ENCODE measurements at places on chromosomes 1 and 21.

GRCh38 chr1:201645956-201646355, 107.0 kb downstream of the NAV1 start:
- no peak for DNase-seq

GRCh38 chr1:109589177-109589576, 30.2 kb downstream of the GNAT2 start:
- DNase-seq, result no peak

GRCh38 chr1:179300112-179300511, 6.5 kb downstream of the SOAT1 start:
- no peak for DNase-seq

DNA sequence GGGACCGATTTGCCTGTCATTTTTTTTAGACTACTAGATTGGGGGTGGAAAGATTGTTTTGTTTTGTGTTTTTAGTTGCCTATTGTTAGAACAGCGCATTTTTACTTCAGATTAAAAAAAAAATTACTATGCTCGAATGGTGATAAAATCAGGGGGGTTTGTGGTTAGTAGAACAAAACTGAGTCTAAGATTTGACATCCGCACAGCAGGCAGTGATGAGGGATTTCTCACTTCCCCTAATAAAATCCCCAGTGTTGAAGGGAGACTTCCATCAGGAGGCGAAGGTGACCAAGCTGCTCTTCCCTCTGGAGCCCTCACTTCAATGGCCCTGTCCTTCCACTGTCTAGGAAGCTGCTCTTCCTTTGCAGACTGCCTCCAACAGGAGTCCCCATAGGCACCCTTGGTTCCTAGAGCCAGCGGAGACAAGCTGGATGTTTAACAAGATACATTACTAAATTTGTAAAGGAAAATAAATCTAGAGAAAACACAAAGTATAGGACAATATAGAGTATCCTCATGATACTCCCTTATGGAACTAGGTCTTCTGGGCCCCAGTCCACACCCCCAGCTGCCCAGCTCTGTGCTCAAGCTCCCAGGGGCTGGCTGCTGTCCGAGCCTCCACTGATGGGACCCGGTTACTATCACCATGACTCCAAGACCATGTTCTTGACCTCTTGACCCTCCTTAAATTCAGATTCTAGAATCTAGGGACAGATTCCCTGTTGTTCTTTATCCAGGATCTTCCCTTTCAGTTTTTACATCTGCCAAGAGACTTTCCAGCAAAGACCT, 31.0 kb downstream of the TENT5C start:
- no peak for DNase-seq

- no peak for DNase-seq
Observed at GRCh38 chr1:4529446-4530165, 124.8 kb upstream of the AJAP1 start.

GRCh38 chr1:206116191-206116872, 856 bp downstream of the AVPR1B start:
- DNase-seq, result peak; percentile 6

DNA sequence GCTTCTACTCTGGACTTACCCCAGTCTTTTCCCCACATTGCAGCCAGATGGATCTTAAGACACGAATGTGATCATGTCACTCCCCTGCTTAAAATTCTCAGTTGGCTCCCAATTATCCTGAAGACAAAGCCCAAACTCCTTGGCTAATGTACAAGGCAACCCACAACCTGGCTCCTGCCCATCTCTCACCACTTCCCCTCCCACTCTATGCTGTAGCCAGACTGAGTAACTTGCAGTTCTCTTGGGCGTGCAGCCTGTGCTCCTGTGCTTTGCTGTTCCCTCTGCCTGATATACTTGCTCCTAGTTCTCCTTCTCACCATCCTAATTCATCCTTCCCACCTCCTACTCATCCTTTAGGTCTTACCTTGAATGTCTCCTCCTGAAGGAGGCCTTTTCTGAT, 56.2 kb downstream of the LGR6 start:
- no peak for DNase-seq

GRCh38 chr1:238811211-238811879, 575.0 kb upstream of the CHRM3 start:
- DNase-seq, result no peak

- no peak for DNase-seq
Observed at GRCh38 chr1:179969962-179970361, 15.4 kb downstream of the CEP350 start.

DNA sequence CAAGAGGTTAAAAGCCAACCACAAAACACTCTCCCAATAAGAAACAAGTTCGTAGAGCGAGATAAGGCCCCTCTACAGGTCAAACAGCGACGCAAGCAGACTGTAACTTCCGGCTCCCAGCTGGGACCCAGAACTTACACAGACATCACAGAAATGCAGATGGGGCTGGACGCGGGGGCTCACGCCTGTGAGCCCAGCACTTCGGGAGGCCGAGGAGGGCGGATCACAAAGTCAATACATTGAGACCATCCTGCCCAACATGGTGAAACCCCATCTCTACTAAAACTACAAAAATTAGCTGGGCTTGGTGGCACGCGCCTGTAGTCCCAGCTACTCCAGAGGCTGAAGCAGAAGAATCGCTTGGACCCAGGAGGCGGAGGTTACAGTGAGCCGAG, 11.1 kb downstream of the CCNL2 start:
- no peak for DNase-seq

DNA sequence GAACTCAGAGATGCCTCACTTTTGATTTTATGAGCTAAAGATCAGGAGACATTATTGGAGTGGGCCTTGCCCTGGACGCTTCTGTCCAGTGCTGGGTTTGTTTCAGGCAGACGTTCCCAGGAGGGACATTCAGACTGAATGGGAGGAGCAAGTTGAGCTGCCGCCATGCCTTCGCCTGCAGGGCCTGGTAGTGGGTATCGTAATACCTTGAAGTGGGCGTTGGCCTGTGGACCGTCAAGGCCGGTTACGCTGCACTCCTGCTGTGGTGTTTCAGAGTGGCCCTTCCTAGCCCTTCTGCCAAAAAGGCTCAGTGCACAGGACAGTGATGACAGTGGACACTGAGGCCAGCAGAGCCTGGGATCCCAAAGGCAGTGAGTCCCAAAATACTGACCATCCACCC, 1.6 kb downstream of the FAM3B start:
- DNase-seq, result no peak

- DNase-seq, result no peak
Observed at GRCh38 chr1:58406301-58407071, 140.0 kb downstream of the OMA1 start.

GRCh38 chr1:67579623-67580394, 105.2 kb upstream of the GADD45A start:
- no peak for DNase-seq

GRCh38 chr1:174956976-174957375, 42.8 kb upstream of the CACYBP start:
- DNase-seq, result no peak

GRCh38 chr1:5637171-5637570, 355.1 kb downstream of the NPHP4 start:
- no peak for DNase-seq

GRCh38 chr1:199020051-199020450, 381.2 kb downstream of the PTPRC start:
- DNase-seq, result no peak

GRCh38 chr1:94528299-94528698, 13.3 kb downstream of the F3 start:
- no peak for DNase-seq

DNA sequence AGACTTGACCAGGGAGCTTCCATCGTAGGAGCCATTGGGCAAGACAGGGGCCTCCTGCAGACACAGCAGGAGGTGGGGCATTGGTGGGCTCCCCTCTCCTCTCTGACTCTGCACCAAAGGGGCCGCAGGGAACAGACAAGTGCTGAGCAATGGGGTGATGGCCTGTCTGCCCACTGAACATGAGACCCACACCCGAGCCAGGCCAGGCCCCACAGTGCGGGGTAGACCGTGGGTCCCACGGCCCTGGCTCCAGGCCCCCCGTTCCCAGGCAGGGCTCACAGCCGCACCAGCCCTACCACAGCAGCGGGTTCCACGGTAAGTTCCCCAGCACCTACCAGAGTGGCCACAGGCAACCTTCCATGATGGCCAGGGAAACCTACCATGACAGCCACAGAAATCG, 45.9 kb downstream of the CHD5 start:
- DNase-seq, result no peak

- DNase-seq, result no peak
Observed at GRCh38 chr1:178725466-178726086, 532 bp downstream of the RALGPS2 start.

GRCh38 chr1:100325415-100326324, 26.6 kb upstream of the CDC14A start:
- no peak for DNase-seq

- DNase-seq, result no peak
Observed at GRCh38 chr1:200305806-200306205, 104.0 kb downstream of the ZNF281 start.

DNA sequence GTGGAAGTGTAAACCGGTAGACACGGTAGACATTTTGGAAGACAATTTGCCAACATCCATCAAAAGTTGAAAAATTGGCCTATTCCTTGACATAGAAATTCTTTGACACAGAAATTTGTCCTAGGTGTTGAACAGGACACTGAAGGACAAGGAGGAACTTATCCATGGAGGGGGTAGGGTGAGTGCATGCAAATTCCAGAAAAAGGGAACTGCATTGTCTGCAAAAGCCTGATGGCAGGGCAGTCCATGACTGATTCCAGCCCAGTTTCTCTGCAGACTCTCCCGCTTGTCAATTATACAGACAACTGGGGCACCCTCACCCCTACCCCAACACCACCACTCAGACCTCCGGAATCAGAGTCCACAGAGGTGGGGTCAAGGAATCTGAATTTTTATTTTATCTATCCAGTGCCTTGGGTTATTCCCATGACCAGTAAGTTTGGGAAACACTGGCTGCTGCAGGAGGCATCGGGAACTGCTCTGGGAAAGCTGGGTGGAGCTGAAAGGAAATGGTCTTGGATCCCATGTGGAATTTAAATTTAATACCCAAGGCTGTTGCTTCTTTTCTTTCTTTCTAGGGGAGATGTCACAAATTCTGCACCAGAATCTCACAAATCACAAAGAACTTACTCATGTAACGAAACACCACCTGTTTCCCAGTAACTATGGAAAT, 103.3 kb upstream of the SLC45A1 start:
- no peak for DNase-seq

- DNase-seq, result no peak
Observed at GRCh38 chr1:85865213-85865612, 157.0 kb upstream of the ZNHIT6 start.

GRCh38 chr1:192545896-192546521, 29.6 kb upstream of the RGS1 start:
- no peak for DNase-seq

GRCh38 chr21:42537106-42537742, 23.6 kb downstream of the SLC37A1 start:
- no peak for DNase-seq

GRCh38 chr21:37700641-37701202, 215.5 kb downstream of the KCNJ6 start:
- no peak for DNase-seq

- no peak for DNase-seq
Observed at GRCh38 chr1:203274603-203275381, 30.5 kb upstream of the BTG2 start.

- no peak for DNase-seq
Observed at GRCh38 chr1:167720965-167721616, 691 bp upstream of the MPZL1 start.
